ENCODE measurements at places on chromosomes 3 and 15.

- no peak for DNase-seq
These were observed 50.1 kb downstream of the KBTBD8 start for GRCh38 chr3:67048067-67048714.

DNA sequence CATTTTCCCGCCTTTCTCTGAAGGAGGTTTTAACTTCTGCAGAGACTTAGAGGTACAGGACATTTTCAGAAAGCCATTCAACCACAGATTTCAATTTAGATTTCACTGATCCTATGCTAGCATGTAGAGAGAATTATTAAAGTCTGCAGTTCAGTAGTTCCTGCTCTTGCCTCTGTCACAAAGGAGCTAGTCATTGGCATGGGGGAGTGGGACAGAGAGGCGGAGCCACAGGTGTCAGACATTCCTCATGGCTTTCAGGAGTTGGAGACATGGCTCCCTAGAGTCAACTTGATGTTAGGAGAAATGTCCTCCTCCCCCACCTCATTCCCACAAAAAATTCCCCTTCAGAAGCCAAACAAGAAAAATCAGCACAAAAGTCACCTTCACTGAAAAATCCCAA is 66.0 kb upstream of the SIAH2 start:
- DNase-seq, result no peak

- no peak for DNase-seq
These were observed 61.9 kb upstream of the SKIL start for GRCh38 chr3:170295586-170295985.

DNA sequence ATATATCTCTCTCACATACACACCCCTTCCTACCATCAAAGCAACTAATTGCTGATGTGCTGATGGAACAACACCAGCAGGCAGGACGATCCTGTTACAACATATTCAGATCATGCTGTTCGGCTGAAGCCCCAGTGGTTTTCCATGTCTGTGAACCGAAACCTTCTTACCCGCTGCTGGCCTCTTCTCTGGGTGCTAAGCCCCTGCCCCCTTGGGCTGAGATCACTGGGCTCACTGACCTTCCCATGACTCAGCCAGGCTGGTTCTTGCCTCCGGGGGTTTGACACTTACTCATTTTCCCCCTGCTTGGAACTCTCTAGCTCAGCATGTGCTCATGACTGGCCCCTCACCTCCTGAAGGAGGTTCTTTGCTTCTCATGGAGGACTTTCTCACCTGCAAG is 122.0 kb upstream of the RGMA start:
- DNase-seq, result no peak

GRCh38 chr3:44992555-44993470 is 16.8 kb downstream of the EXOSC7 start:
- no peak for DNase-seq

GRCh38 chr15:51866751-51867150 is 37.3 kb downstream of the TMOD3 start:
- no peak for DNase-seq

DNA sequence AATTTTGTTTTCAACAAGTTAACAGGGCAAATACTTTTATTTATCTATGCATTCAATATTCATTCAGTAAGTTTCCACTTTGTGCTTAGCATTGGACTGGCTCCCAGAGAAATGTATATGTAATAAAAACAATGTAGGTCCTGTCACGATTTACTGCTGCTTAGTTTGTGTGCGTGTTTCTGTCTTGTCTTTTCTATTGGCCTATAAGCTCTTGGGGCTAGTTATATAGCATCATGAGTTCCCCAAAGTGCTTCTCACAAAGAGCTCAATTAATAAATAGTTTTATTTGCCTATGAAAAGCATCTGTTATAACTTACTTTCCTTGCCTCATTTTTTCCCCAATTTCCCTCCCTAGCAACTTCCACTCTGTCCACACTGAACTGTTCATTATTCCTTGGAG is 666.7 kb upstream of the NAALADL2 start:
- DNase-seq, result no peak

GRCh38 chr3:158347966-158348365 is 223.0 kb upstream of the MLF1 start:
- DNase-seq, result no peak
